Right renal cortex interstitium (tissue), 3 donors: ENCODE measurements at places on chromosomes 7 and 10. TPM values are rescaled to one million over a fixed set of nuclear protein-coding genes. Genes with fewer than 3 reads are reported as not detected.

DNA sequence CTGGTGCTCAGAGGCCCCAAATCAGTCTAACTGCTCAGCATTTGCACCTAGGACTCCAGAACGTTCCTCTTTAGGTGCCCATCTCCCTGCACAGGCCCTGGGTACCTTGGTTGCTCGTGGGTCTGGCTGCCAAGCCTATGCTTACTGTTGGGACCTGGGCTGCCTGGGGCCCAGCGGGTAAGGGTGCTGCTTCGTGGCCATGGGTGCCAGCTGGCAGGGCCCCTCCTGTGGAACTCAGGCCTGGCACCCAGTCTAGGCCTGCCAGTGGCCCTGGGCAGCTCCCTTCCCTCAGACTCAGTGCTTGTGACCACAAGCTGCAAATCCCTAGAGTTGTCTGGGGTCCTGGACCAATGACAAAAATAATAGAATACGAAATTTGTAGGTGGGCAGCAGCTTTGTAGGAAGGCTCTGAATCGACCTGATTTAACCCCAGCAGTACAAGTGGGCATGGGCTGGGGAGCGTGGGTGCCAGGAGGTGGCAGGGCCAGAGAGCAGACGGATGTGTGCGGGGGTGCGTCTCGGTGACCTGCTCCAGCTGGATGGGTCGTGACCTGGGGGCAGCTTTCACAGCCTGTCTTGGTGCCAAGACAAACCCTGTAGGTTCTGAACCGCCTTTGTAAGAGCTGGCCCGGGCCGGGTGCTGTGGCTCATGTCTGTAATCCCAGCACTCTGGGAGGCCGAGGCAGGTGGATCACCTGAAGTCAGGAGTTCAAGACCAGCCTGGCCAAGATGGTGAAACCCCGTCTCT, 69.7 kb downstream of the MKI67 start:
- no peak for DNase-seq

GRCh38 chr10:47111329-47111862, 188.6 kb upstream of the GDF10 start:
- DNase-seq = no peak

GRCh38 chr7:122485856-122486255, 181.3 kb upstream of the FEZF1 start:
- DNase-seq = no peak

DNA sequence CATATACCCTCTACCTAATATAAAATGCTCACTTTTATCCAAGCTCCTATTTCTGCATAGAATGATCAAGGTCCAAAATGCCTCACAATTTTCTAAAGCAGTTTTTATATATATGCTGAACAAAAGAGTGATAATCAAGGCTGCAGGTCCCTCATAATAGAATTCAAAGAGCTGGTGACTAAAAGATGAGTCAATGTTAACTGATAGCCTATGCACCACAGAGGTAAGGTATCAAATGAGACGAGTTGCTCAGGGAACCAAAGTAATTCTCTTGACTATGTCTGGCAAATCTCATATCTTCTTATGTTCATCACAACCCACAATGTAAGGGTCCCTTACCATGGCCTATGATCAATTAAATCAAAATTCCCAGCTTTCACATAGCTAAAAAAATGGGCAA, 15.2 kb downstream of the PDZD8 start:
- no peak for DNase-seq

DNA sequence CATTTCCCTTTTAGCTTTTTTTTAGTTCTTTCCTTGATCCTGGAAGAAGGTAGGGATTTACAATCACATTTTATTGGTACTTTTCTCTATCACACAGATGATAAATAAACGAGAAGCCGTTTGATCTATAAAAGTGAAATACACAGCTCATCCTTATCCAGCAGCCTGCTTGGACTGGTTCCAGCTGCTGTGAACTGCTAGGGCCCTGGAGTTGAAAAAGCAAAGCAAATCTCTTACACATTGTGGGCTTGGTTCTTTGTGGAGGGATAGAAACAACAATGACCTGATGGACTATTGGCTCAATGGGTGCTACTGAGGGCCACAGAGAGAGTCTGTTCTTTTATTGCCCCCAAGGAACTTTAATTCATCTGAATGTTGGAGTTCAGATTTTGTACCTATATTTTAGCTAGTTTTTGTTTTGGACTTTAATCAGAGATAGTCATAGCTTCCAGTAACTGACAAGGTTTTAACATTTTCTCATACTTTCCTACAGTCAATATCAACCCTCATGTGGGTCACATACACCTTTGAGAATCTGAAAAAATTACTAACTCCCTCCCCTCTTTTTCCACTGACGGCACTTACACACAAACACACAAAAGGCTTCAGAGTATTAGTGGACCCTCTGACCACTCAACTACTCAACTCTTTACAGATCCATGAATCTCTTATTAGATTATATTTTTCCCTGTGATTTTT, 91.6 kb upstream of the CCDC6 start:
- DNase-seq = no peak

GRCh38 chr10:60073397-60073780, 167.0 kb upstream of the CCDC6 start:
- no peak for DNase-seq

GRCh38 chr7:2732388-2732787, 44.4 kb downstream of the AMZ1 start:
- no peak for DNase-seq

- no peak for DNase-seq
These were observed 60.1 kb upstream of the ADRB1 start for GRCh38 chr10:113983552-113983951.

DNA sequence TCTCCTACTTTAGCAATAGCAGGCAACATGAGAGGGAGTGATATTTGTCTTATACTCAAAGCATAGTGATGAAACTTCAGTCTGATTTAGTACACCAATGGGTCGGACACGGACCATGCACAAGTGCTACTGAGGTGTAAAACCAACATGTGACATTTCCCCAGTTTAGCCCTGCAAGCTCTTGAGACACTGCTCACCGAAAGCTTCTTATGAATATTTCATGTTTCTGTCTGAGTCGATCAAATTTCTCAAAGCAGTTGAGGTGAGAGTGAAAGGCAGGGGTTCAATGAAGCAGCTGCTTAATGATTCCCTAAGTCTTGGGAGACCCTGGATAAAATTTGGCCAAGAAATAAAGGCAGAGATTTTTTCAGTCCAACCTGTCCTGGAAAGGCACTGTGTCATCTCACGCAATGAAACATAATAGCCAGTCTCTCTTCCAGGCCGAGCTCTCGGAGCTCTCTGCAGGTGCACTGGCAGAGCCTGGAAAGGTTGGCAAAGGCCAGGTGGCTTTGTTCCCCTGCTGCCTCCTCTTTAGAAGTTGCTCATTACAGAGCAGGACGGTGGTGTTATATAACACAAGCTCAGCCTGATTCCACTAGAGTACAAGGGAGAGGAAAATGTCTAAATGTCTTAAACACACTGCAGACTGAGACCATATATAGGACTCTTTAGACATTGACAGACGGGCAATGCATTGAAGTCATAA, 33.9 kb upstream of the XPNPEP1 start:
- no peak for DNase-seq

DNA sequence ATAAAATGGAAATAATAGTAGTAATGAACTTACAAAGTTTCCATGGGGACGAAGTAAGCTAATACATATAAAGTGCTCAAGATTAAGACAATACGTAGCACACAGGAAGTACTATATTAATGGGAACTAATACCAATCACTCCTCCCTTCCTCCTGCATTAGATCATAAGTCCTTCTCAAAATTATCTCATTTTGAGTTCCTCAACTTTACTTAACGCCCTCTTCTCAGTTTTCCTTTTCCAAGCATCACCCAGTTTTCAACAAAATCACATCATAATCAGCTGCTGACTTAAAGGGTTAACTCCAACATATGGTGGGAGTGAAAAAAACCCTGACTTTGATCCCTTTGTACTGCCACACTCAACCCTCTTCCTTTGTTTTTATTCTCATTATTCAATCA, 24.4 kb downstream of the JMJD1C start:
- no peak for DNase-seq

GRCh38 chr7:133354546-133355324, 101.9 kb downstream of the EXOC4 start:
- DNase-seq = no peak

- DNase-seq = no peak
These were observed 346.3 kb downstream of the PAXIP1 start for GRCh38 chr7:154656618-154657017.

DNA sequence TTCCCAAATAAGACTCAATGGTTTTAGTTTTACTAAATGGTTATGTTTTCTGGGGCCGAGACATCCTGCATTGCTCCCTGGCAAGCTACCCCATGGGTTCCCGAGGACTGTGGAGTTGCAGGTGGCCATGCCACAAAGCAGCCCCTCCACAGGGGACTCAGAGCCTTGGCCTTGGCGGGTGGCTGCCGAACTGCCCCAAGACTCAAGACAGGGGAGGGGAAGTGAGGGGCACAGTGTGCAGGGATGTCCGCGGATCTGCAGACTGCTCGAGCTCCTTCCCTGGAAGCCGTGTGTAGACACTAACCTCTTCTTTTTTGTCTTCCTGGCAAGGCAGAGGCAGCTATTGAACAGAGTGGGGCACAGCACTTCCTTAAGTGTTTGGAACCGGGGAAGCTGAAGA, 154.6 kb downstream of the EBF3 start:
- DNase-seq = no peak

DNA sequence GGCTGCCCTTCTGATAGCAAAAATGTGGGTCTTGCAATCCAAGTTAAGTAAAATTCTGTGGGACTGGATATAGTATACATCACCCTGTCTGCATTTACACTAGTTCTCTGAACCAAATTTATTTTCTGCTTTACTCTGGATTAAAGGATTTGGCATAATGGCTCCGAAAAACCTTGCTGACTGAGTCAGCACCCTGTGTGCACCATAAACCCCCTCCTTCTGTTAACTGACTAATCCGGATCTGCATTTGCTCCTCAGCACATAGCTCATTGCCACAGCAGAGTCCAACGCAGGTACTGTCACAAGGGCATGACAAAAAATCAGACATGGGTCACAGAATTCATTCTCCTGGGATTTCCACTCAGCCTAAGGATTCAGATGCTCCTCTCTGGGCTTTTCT, 1.3 kb downstream of the OR2A5 start:
- DNase-seq = no peak

DNA sequence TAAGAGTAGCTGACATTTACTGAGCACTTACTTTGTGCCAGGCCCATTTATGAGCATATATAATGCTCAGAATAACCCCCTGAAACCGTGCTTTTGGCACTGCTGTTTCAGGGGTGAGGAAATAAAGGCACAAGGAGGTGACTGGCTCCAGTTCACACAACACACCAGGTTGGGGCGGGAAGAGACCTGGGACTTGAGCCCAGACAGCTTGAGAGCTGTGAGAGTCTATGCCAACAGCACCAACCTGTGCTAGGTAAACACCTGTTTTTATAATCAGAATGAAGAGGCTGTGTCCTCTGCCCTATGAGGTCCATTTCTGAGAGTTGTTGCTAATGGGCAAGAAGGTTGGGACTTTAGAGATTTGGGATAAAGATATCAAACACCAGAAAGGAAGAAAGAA, 8.8 kb upstream of the AZGP1 start:
- DNase-seq = no peak

GRCh38 chr7:150465414-150465813, 15.0 kb downstream of the GIMAP8 start:
- no peak for DNase-seq

- DNase-seq = no peak
These were observed 273.9 kb downstream of the USP6NL start for GRCh38 chr10:11337516-11337915.

Gene ECHS1
- polyA plus RNA-seq = 134 TPM

Gene PPP1R17
- polyA plus RNA-seq = not detected

Gene TRPV5
- 0.87 TPM for polyA plus RNA-seq

Gene ARMH3
- 20.1 TPM for polyA plus RNA-seq

Gene PNLIP
- not detected for polyA plus RNA-seq

Gene SMO
- 96.2 TPM for polyA plus RNA-seq

Gene ENTPD1
- polyA plus RNA-seq = 23.5 TPM
